CD4-positive, alpha-beta T cell treated with Interleukin-4 for 4 hours (primary cell): ENCODE measurements at places on chromosomes 3 and 15.

GRCh38 chr15:77456746-77457145 is 36.1 kb downstream of the HMG20A start:
- no peak for DNase-seq

GRCh38 chr3:31485196-31485595 is 47.5 kb upstream of the STT3B start:
- DNase-seq = no peak

DNA sequence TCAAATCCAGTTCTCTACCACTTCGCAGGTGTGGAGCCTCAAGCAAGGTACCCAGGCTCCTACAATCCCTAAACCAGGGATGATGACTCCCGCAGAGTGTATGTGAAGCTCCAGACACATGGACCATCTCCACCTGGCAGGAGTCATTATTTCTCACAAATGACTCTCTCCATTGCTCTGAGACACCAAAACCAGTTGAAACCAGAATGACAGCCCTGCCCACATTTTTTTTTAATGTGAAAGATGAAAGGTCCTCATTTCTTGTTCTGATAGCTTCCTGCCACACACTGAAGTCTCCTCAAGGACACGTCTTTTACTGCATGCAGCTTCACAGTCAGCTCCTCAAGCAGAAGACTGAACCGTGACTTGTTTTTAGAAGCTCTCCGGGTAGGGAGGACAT is 61.4 kb upstream of the ZBTB38 start:
- peak; percentile 72 for DNase-seq

- DNase-seq = no peak
Observed at GRCh38 chr3:18526667-18527066, 101.5 kb upstream of the SATB1 start.

- DNase-seq = no peak
Observed at GRCh38 chr15:25869701-25870100, 6.6 kb upstream of the ATP10A start.

DNA sequence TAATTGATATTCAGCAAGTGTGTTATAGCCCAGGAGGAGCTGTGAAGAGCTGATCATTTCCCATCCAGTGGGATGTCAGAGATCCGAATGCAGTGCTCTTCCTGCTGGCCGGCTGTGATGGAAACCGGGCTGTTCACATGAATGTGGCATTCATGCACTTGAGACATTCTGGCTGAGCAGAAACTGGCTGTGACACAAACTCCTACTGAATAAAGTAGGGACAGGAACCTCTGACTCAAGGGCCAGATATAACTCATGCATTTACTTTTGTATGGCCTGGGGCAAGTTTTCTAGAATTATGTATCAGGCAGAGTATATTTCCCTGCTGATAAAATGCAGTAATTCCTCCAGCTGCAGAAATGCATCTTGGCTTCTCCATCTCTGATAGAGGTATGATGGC is 83.4 kb upstream of the FAM3D start:
- DNase-seq = no peak

DNA sequence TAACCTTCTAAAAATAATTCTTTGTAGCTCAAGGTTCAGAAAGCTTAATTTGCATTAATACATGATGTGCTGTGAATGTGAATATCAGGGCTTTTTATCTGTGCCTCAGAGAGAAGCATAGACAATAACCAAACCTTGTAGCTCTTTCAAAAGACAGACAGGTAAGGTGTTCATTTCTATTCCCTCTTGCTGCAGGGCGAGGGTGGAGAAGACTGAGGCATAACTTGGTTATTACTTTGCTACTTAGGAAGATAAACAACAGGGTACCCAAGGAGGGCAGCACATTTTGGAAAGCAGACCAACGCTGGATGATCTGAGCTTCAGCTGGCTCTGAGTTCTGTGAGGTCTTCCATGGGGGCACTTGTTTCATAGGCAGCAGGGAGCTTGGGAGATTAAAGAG is 408.6 kb upstream of the RARB start:
- DNase-seq = no peak

- no peak for DNase-seq
Observed at GRCh38 chr15:67914537-67915460, 75.0 kb upstream of the RNU6-1 start.

DNA sequence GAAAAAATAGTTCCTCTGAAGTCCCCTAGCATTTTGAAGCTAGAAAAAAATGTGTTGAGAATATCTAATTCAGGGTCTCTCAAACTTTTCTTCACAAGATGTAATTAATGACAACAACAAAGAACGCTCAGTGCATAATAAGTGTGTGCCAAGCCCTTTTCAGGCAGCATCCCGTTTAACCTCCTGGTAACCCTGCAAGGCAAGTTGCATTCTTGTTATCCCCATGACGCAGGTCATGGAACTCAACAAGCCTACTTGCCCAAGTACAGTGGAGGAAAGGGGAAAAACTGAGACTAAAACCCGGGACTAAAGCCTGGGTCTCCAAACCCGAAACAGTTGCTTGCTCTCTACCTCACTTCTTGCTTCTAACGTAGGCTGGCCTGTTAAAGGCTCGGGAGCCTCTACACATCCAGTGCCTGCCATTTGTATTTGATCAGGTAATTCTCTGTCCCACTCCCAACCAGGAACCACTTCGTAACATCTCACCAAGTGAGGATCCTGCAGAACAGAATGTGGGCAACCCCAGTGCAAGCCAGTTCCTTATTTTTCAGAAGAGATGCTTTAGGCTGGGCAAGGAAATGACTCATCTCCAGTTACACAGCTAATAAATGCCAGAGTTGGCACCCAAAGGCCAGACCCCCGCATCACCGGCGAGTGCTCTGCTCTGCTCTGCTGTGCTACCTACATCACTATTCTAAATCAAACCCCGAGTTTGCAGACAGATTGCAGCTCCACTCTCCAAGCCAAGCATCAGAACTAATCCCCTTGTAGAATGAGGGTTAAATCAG is 28.3 kb downstream of the LMCD1 start:
- no peak for DNase-seq

GRCh38 chr3:93843981-93844380 is 129.7 kb downstream of the PROS1 start:
- DNase-seq = no peak

GRCh38 chr3:33103034-33103433 is 6.1 kb upstream of the GLB1 start:
- no peak for DNase-seq

- no peak for DNase-seq
Observed at GRCh38 chr3:53044371-53044710, 1.5 kb downstream of the SFMBT1 start.

GRCh38 chr3:27079427-27080257 is 289.5 kb downstream of the NEK10 start:
- no peak for DNase-seq
